NCI-H146 (cell line): ENCODE measurements at places on chromosomes 6 and 20.

- DNase-seq: no peak
Observed at GRCh38 chr6:42468273-42468672, 16.5 kb upstream of the TRERF1 start.

- DNase-seq: peak; percentile 8
Observed at GRCh38 chr20:12152996-12153395, 235.3 kb downstream of the BTBD3 start.

- peak; percentile 85 for DNase-seq
Observed at GRCh38 chr20:34874094-34874654, 1.5 kb upstream of the GGT7 start.

- DNase-seq: no peak
Observed at GRCh38 chr6:34486106-34486740, 20.3 kb downstream of the PACSIN1 start.

DNA sequence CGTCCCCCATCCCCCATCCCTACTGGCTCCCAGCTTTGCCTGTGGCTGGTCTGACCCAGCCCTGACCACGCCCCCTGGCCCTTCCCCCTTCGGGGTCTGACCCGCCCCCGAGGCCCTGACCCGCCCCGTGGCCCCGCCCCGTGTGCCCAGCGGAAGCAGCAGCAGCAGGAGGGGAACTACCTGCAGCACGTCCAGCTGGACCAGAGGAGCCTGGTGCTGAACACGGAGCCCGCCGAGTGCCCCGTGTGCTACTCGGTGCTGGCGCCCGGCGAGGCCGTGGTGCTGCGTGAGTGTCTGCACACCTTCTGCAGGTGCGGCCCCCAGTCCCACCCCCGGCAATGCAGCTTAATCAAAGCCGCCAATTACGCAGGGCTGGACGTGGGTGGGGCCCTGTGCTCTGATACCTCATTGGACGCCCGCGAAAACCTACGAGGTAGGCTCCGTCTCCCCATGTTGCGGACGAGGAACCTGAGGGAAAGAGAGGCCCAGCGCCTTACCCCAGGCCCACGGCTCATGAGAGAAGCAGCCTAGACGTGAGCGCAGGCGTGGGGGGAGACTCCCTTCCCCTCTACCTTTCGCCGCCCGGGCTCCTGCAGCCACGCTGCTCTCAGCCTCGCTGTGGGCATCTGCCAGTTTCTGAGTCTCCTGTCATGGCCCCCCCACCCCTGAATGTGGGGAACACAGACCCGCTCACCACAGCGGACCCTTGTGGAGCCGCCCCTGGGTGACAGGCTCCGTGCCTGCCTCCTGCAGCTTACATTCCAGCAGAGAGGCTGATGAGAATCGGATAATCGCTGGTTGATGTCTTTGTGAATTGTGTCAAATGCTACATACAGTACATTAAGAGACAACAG, 12.8 kb downstream of the RBCK1 start:
- peak; percentile 43 for DNase-seq

- no peak for DNase-seq
Observed at GRCh38 chr20:8129211-8129976, 2.7 kb upstream of the PLCB1 start.

GRCh38 chr20:4026093-4026601, 10.8 kb upstream of the RNF24 start:
- no peak for DNase-seq
